ENCODE measurements at places on chromosomes 3 and 15.

DNA sequence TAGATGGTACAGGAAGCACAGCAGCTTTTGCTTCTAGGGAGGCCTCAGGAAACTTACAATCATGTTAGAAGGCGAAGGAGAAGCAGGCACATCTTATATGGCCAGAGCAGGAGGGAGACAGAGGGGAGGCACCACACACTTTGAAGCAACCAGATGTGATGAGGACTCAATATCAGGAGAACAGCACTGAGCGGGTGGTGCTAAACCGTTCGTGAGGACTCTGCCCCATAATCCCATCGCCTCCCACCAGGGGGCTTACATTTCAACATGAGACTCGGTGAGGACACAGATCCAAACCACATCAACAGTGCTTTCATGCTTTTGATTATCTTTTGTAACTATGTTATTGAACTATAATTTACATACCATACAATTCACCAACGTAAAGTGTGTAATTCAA lies 7.6 kb upstream of the TMEM44 start:
- peak; percentile 37 for DNase-seq

- no peak for DNase-seq
Observed at GRCh38 chr15:38720893-38721567, 156.4 kb upstream of the RASGRP1 start.

DNA sequence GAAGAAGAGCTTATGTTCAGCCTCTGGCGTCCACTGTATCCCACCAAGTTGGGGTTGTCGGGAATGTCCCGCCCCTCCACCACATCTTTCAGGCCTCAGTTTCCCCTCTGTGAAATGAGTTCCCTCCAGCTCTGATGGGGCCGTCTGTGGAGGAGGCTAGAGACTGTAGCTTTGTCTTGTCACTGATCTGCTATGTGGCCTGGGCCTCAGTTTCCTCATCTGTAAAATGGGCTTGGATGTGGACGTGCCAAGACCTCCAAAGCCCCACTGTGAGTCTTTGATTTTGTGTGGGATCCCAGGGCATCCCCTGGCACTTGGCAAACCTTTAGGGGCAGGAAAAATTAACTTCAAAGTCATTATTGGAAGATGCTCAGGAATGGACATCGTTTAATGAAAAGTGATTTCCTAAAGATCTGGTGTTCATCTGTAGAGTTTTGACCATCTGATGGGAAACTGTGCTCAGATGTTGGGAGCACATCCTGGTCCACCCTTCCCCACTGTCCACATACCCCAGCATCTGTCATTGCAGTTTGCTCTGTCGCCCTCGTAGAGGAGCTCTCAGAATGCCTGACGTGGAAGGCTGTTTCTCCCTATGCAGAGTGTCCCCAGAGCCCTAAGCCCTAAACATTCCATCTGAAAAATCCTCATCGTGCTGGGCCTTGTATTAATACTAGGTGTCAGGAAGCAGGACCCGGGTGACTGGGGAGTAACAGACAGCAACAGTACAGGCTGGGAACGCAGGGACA lies 28.5 kb downstream of the SLC6A6 start:
- DNase-seq = no peak

- DNase-seq = no peak
Observed at GRCh38 chr15:46918462-46919140, 798.7 kb upstream of the SEMA6D start.

GRCh38 chr15:69663982-69664381 lies 211.4 kb downstream of the RPLP1 start:
- DNase-seq = no peak

DNA sequence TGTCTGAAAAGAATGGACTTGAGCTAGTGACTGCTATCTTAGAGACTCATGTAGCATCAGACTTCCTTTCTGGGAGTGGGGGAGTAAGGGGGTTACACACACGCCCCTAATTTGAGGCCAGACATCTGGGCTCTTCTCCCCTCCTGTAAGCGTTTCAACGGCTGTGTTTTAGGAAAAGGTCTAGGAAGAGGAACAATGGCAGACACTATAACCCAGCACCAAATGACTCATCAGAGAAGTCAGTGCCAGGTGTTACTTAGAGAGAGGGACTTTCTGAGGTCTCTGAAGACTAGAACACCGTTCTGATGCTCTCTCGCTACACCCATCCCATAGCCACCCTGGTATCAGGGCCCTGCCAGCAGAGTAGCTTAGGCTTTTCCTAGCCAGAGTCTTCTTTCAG lies 65.5 kb downstream of the SSUH2 start:
- DNase-seq = no peak

- peak; percentile 29 for DNase-seq
Observed at GRCh38 chr3:12966847-12967605, 106.2 kb downstream of the IQSEC1 start.

- DNase-seq = no peak
Observed at GRCh38 chr15:64948916-64949315, 37.2 kb downstream of the ANKDD1A start.

GRCh38 chr3:45026038-45026437 lies at the start of gene CLEC3B:
CLEC3B (plus strand) TSS chr3:45026303; CDS start chr3:45026363, 60 bp downstream.
- no peak for DNase-seq

DNA sequence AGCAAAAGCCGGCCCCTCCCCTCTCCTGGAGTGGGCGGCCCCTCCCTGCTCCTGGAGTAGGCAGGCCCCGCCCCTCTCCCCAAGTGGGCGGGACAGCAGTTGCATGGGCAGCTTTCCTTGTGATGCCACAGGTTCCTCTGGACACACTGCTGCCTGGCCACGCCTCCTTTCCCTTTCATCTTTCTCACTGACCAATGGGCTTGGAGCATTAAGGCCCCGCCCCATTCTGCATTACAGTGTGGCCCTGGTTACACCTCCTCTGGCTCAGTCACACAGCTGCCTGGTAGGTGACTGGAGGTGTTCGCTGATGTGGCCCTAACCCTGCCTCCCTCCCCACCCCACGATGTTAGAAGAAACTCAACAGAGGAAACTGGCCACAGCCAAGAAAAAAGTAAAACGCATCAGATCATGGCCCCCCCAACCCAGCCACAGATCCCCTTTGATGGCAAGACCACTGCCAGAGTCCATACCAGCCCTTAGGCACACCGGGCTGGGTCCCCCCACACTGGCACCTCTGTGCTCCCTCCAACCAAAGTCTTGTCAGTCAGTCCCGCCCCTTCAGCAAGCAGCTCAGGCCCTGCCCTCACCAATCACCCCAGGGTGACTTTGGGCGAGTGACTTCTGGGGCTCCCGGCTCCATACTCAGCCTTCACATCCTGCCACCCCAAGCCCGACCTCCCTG lies 84.3 kb downstream of the ADAMTS7 start:
- peak; percentile 41 for DNase-seq

- no peak for DNase-seq
Observed at GRCh38 chr3:186966406-186966805, 36.1 kb downstream of the ST6GAL1 start.

DNA sequence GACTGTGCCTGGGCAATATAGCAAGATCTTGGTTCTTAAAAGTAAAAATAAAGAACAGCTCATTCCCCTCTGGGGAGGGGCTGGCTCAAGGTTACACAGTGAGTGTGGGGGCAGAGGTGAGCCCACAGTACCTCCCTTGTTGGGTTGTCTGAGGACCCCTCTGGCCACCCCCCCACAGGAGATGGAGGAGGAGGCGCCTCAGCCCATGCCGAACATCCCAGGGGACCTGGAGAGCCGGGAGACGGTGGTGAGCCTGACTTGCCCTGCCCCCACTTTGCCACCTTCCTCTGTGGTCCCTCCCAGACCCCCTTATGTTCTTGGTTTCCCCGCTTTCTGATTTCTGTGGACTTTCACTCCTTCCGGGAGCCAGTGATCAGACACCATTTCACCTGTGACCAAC lies 28.7 kb downstream of the NGRN start:
- no peak for DNase-seq

DNA sequence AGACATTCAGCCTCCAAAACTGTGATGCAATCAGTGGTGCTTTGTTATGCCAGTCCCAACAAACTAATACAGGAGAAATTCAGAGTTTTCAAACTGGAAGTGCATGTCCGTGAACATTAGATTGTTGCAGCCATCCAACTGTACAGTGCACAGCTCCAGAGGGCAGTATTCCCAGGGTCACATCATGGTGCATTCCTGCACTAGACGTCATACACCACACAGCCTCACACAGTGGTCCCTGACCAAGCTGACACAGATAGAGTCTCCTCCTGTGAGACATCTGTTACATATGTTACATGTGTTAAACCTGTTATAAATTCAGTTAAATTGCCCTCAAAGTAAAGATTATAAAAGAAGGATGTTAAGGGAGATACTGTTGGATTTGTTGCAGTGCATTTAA lies 209.0 kb downstream of the LRRN1 start:
- no peak for DNase-seq

- DNase-seq = no peak
Observed at GRCh38 chr3:71001303-71001830, 582.2 kb downstream of the FOXP1 start.

GRCh38 chr15:65105038-65105437 lies 10.0 kb downstream of the UBAP1L start:
- no peak for DNase-seq

DNA sequence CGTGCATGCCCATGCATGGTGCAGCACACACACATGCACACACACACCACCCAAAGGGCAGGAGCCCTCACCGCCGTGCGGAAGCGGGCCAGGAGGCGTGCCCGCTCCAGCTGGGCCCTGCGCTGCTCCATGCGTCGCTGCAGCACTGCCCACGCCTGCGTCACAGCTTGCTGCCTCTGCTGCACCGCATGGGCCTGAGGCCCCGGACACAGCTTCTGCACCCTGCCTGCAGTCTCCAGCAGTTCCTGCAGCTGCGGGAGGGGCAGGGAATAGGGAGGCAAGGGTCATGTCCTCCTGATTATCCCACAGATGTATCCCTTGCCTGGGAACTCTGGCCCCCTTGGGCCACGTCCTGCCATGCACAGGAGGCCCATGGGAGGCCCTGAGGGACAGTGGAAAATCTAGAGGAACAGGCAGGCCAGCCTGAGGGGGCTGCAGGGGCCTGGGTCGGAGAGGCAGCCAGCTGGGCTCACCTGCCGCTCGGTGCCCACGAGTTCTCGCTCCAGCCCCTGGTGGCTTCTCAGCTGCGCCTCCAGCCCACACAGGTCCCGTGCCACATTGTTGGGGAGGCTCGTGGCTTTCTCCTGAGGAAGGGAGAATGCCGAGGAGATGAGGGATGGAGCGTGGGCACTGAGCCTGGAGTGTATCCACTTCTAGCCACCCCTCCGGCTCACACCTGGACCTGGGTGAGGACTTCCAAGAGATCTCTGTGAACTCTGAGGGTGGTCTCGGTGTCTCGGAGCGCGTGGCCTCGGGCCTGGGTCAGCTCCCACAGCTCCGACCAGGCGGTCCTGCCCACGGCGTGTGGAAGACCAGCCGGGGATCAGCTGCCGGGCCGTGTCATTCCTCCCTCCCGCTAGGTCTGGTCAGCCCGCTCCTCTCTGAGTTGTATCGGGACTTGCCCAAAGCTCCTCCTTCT lies 23.8 kb downstream of the SPTBN5 start:
- no peak for DNase-seq

- DNase-seq = no peak
Observed at GRCh38 chr3:110383356-110383755, 688.3 kb upstream of the NECTIN3 start.

DNA sequence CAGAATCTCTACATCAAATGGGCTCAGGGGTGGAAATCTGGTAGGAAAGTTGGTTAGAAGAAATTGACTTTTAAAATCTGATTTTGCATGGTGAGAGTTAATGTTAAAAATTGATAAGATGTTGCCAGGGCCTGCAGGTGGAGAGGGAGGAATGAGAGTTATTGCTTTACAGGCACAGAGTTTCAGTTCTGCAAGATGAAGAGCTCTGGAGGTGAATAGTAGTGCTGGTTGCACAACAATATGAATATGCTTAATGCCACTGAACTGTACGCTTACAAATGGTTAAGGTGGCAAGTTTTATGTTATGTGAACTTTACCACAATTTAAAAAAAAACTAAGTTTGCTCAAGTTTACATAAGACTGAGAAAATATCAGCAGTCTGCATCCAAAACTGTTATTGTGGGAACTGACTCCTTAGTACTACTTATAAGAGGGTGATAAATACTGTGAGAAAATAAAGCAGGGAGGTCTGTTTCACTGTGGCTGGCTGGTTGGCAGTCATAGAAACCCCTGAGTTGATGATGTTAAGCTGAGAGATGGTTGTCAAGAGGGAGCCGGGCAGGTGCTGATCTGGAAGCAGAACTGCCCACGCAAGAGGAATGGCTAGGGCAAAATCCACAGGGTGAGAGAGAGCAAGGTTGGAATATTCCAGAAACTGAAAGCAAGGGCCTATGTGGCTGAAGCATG lies 144.9 kb downstream of the EDEM1 start:
- DNase-seq = no peak

DNA sequence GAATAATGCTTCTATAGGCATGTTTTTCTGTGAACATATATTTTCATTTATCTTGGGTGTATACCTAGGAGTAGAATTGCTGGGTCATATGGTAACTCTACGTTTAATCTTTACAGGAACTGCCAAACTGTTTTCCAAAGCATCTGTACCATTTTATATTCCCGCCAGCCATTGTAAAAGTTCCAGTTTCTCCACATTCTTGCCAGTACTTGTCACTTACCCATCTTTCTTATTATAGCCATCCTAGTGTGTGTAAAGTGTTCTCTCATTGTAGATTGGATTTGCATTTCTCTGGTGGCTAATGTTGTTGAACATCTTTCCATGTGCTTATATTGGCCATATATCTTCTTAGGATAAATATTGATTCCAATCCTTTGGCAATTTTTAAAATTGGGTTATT lies 31.2 kb upstream of the CFAP20DC start:
- DNase-seq = no peak

GRCh38 chr3:160115387-160115786 lies 109.8 kb upstream of the C3orf80 start:
- DNase-seq = no peak

Measured in activated CD4-positive, alpha-beta memory T cell treated with anti-CD3 and anti-CD28 coated beads for 36 hours (primary cell).